ENCODE measurements at places on chromosomes 5 and 9.

DNA sequence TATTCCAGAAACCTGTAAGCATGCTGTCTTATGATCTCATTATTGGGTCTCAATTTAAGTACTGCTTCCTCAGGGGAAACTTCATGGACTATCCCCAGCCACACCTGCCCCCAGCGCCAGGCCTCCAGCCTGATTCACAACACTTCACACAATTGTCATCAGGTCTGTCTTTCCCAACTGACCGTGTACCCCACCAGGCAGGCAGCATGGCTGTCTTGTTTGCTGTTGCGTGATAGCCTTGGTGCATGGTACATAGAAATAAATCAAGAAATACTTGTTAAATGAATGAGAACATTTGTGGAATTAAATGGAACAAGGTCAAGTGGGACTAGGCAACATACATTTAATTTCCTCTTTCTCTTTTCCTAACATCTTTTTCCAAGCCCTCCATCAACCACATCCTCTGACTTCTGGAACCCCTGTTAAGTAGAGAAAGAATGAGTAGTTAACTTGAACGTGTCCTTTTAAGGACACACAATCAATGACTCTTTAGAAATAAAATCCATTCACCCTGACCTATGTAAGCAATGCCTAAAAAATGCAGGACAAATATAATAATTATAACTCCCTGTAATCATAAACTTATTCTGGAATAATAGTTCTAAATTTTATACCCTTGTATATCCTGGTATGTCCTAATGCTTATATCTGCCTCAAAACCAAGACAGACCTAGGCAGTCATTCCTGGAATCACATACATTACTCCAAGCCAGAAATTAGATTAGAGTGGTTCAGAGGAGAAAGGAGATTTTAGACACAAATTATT is 17.2 kb upstream of the THG1L start:
- no peaks in the 10 kb centered on the region for H3K36me3 ChIP-seq
- H3K27ac ChIP-seq = no peak overlapping the region
- H3K4me3 ChIP-seq = no peak overlapping the region
- H3K27me3 ChIP-seq = no peaks in the 10 kb centered on the region

- H3K27me3 ChIP-seq = no peaks in the 10 kb centered on the region
- DNase-seq = no peak
- H3K27ac ChIP-seq = no peak overlapping the region
- H3K36me3 ChIP-seq = no peaks in the 10 kb centered on the region
Observed at GRCh38 chr5:144864118-144864517, 693.4 kb downstream of the KCTD16 start.

GRCh38 chr5:52786949-52787599 is 642 bp upstream of the ITGA1 start:
- no peaks in the 10 kb centered on the region for H3K36me3 ChIP-seq
- no peaks in the 10 kb centered on the region for H3K27me3 ChIP-seq
- H3K4me3 ChIP-seq = peak overlapping the region; percentile 58

DNA sequence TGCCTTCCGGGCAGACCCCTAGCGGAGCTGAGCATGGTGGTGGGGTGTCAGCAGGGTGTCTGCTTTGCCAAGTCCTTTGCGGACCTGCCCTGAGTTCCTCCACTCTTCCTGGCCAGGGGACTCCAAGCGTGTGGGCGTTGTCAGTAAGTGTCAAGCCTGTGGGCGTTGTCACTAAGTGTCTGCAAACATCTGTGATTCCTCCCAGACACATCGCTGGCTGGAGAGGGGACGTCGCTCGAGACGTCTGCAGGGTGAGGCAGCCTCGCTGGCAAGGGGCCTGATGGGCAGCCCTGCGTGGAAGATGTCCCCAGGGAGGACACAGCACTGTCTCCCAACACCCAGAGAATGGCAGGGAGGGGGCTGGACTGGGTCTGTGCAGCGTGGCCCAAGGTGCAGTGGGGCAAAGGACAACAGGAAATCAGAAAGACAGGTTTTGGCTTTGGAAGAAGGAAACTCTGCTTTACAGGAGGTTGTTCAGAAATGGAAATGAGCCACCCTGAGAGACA is 28.8 kb downstream of the ADAMTSL2 start:
- DNase-seq = peak; percentile 84
- H3K4me3 ChIP-seq = no peak overlapping the region
- H3K4me1 ChIP-seq = peaks cover 29% of the 10 kb centered on the region
- H3K27ac ChIP-seq = no peak overlapping the region

DNA sequence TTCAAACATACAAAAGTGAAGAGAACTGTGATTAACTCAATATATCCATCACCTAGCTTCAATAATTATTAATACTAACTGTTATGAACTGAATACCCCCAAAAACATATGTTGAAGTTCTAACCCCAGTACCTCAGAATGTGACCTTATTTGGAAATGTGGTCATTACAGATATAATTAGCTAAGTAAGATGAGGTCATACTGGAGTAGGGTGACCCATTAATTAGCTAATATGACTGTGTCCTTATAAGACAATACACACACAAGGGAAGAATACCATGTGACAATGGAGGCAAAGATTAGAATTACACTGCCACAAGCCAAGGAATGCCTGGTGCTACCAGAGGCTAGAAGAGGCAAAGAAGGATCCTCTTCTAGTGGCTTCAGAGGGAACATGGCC is 7.8 kb downstream of the RRAGA start:
- H3K4me1 ChIP-seq = peaks cover 16% of the 10 kb centered on the region
- no peak overlapping the region for H3K27ac ChIP-seq
- H3K27me3 ChIP-seq = no peaks in the 10 kb centered on the region
- DNase-seq = no peak
- no peak overlapping the region for H3K4me3 ChIP-seq

GRCh38 chr9:76267284-76267652 is 127.0 kb downstream of the RFK start:
- H3K4me3 ChIP-seq = no peak overlapping the region
- no peaks in the 10 kb centered on the region for H3K27me3 ChIP-seq
- no peak for DNase-seq
- no peaks in the 10 kb centered on the region for H3K36me3 ChIP-seq
- H3K4me1 ChIP-seq = no peaks in the 10 kb centered on the region
